ENCODE measurements at places on chromosomes 6 and 20.

DNA sequence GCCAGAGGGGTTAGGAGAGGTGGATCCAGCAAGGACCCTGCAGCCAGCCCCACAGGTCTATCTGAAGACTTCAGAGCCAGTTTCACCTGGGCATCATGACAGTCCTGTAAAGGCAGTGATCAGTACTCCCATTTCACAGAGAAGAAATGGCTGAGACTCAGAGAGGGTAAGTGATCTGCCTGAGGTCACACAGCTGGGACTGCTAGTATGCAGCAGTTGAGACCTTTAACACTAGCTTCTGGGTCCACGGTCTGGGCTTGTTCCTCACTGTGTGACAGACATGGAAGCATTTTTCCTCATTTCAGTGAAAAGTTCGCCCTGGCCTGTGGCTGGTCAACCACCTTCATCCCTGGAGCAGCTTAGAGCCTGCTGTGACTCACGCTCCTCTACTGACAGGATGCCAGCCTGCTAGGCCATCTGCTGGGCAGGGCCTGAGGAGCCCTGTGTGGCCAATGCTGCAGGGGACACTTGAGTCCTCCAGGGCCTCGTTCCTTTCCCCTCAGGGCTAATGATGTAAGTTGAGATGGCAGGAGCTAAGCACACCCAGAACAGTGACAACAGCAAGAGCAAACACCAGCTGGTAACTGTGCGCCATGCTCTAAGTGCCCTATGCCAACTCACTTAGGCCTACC lies 192.0 kb downstream of the LRFN2 start:
- no peak for DNase-seq

DNA sequence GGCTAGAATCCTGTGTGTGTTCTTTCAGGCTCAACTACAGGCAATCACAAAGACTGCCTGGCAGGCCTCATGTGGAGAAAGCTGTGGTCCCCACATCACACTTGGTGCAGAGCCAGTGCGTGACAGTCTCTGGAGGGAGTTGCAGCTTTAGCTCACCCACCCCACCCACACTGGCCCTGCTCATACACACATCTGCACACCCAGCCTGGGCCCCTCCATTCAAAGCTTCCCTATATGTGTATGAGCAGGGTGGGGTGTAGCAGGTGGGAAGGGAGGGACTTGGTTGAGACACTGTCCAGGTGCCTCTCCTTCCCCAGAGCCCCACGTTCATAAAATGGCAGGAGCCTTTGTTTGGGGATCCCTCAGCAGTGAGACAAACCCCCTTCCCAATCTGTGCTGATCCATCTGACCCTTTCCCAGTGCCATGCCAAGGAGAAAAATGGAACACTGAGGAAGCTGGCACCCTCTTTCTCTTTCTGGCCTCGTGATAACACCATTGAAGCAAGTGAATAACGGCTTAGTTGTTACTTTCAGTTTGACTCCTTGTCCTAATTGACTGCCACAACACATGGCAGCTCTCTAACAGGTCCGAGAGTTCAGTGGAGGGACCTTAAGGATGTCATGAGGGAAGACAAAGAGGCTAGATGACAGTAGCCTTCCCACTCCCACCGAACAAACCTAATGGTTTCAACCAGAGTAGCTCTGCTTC lies 53.8 kb upstream of the NRSN1 start:
- no peak for DNase-seq

- peak; percentile 74 for DNase-seq
Observed at GRCh38 chr6:13487122-13488014, at the start of gene GFOD1. TSS of gene GFOD1 (minus strand) at chr6:13487600. CDS start at chr6:13486890, 710 bp downstream.

DNA sequence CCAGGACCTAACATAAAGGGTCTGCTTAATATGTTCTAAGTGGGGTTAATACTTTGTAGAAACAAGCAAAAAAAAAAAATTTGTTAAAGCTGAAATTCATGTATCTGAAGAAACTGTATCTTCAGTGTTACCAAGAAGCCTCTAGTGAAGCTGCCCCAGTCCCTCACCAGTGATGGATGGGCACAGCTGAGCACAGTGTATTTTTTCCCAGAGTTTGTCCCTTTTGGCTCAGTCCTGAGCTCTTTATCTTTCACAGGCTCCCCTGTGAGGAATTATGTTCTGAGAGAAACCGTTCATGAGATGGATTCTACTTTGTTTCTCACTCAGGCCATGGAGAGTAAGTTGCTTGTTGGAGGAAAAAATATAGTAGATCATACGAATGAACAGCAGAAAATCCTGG lies 38.4 kb downstream of the KIF3B start:
- DNase-seq = no peak

DNA sequence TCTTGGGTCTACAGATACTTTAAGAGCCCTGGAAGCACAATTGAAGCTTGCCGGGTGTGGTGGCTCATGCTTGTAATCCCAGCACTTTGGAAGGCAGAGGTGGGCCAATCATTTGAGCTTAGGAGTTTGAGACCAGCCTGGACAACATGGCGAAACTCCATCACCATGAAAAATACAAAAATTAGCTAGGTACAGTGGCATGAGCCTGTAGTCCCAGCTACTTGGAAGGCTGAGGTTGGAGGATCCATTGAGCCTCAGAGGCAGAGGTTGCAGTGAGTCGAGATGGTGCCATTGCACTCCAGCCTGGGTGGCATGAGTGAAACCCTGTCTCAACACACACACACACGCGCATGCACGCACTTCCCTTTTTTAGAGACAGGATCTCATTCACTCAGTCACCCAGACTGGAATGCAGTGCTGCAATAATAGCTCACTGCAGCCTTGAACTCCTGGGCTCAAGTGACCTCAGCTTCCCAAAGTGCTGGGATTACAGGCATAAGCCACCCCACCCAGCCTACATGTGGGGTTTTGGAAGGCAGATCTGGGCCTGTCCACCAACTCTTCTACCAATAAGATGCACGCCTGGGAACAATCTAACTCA lies 182.5 kb upstream of the JARID2 start:
- DNase-seq = no peak

DNA sequence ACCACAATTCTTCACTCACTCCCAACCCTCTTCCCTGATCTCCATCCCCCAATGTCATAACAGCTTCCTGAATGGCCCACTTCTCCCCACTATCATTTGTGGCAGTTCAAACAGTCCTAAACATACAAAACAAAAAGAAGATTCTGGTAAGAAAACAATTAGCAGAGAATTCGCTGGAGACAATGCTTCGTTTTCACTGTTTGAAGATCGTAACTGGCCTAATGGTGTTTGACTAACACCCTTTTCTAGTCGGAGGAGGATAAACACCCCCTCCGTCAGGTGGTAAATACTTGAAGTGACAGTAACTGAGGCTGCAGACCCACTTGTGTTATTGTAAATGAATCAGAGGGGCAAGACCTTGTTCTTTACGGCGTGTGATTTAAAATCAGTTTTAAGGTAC lies 3.8 kb downstream of the EYA2 start:
- DNase-seq = no peak

All from kidney glomerular epithelial cell (primary cell).